ENCODE measurements at places on chromosomes 7 and 10.
A peak's percentile ranks its signal among the peaks of the same experiment; 100 is the strongest.

DNA sequence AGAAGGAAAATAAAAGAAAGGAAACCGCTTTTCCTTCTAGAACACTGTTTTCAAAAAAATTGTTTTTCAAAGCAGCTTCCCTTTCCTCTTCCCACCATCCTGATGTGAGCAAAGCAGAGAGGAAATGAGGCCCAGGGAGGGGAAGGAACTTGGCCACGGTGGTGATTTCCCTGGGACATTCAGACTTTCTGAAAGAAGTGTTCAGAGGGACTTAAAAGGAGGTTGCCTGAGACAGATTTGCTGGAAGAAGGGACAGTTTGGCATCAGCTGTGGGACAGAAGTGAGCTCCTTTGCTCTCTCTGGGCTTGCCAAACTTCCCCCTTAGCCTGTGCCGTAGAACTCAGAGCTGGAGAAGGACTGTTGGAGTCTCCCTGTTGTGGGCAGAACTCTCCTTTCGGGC is 30.3 kb downstream of the ADCYAP1R1 start:
- DNase-seq, result no peak

DNA sequence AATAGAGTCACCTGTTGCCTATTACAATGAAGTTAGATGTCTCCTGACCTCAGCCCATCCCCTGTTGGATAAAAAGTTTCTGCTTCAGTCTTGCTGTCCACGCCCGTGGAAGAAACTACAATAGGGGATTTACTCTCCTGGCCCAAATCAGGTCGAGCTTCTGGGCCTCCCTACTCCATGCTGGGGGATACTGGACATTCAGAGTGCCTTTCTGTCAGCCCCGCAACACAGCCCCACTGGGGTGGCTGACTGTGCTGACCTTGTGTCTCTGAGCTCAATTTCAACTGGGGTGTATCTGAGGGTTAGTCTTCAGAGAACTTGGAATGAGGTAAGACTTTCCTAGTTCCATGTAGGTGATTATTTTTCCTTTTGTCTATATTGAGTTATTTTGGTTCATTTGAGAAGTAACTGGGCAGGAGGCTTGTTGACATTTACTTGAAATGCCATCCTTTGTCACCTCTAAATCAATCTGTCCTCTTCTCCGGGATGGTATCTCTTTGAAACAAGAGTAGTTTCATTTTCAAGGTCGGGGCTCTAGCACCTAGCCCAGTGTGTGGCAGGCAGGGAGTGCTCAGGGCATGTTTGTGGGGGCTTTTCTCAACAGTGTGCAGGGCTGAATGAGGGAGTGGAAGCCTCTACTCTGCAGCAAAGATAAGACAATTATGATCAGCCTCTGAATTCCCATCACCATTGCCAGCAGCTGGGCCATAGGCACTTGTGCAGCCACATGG is 17.7 kb upstream of the CXCL12 start:
- no peak for DNase-seq

DNA sequence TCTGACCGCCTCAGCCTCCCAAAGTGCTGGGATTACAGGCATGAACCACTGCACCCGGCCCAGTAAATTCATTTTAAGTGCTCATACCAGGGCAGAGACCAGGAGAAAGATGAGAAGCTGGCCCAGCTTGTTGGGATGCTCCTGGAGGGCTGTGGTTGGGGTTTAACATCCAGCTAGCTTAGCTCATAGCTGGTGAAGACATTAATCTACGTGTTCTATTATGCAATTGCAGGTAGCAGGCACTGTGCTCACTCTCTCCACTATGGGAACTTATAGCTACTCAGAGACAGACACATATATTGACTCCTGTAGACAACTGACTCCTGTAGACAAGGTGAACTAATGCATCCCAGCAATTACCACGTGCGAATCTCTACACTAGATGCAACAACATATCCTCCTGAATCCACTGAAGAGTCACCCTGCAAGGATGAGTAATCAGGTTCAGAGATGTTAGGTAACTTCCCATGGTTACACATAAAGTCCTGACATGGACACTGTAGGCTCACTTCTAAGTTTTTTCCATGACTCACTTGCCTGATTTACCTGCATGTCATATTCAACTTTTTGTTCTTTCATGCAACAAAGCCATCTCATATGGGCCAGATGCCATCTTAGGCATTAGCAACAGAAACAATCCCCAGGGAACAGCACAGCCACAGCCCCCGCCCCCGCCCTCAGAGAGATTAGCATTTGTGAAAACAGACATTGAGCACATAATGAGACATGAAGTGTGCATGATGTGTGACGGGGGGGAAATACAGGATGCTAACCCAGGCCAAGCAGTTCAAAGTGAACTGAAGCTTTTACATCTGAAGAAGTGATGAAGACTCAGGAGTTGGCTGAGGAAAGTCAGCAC is 37.2 kb downstream of the ERLIN1 start:
- no peak for DNase-seq

DNA sequence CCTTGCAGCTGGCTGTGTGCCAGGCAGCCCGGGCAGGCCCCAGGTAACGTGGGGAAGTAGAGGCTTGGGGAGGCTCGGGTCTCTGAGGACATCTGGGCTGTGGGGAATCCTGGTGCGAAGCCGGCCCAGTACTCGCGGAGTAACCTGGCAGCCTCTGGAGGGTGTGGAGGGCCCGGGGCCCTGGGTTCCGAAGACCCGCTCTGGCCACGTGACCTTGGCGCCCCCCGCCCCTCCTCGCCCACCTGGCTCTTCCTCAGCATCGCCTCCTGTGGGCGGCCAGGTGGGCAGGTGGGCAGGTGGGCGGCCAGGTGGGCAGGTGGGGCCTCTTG is 143.1 kb downstream of the WDR37 start:
- DNase-seq, result no peak

- DNase-seq, result no peak
These were observed 5.8 kb downstream of the MLXIPL start for GRCh38 chr7:73618538-73618937.

GRCh38 chr10:79438021-79438698 is 7.3 kb downstream of the ZCCHC24 start:
- no peak for DNase-seq

DNA sequence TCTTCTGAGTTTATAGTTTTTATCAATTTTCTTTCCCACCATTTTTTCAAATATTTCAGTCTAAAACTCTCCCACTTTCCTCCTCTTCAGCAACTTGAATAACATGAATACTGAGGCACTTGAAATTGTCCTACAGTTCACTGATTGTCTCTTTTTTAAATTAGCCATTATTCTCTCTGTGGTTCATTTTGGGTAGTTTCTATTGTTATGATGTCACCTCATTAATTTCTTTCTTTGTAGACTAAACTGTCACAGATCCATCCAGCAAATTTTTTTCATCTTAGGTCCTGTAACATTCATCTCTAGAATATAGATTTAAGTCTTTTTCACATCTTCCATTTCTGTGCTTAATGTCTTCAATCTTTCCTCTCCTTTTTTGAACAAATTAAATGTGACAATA is 144.8 kb downstream of the LRRN3 start:
- no peak for DNase-seq

- peak; percentile 40 for DNase-seq
These were observed 23.5 kb downstream of the TMEM273 start for GRCh38 chr10:49164559-49165188.

DNA sequence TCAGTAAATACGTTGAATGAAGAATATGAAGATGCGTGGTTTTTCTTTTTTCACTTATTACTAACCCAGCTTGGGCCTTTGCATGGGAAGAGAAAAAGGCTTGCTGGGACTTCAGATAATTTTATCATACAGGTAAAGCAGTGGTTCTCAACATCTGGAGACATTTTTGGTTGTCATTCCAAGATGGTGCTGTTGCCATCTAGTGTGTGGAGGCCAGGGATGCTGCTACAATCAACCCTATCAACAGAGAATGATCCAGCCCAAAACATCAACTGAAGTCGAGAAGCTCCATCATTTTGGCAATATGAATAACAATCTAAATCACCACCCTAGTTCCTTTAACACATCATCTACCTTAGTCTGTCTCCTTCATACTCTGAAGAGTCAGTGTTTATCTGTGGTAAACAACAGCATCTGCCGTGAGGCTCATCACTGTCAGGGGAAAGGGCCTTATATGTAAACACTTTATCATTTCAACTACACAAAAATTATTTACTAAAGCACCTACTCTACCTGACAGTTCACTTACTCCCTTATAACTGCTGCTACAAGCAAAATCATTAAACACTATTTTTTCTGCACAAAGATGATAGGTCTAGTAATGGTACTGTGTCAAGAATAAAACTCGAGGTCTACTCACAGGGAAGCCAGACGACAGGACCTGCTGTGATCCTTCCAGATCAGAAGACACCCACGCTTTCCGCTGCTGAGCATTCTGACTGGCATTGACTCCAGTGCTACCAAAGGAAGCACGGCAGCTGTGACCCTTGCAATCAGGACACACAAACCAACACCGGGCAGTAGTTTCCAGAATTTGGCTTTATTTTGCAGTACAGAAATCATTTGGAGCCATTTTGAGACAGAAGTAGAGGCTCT is 48.6 kb downstream of the GDI2 start:
- no peak for DNase-seq

- no peak for DNase-seq
These were observed 20.3 kb upstream of the NCAPG2 start for GRCh38 chr7:158724658-158725505.
